NCI-H510A treated with DMSO at 0.1 percent for 48 hours (cell line): ENCODE measurements at places on chromosomes 6 and 20.

- no peak for DNase-seq
These were observed 26.1 kb upstream of the IPCEF1 start for GRCh38 chr6:154382740-154383139.

DNA sequence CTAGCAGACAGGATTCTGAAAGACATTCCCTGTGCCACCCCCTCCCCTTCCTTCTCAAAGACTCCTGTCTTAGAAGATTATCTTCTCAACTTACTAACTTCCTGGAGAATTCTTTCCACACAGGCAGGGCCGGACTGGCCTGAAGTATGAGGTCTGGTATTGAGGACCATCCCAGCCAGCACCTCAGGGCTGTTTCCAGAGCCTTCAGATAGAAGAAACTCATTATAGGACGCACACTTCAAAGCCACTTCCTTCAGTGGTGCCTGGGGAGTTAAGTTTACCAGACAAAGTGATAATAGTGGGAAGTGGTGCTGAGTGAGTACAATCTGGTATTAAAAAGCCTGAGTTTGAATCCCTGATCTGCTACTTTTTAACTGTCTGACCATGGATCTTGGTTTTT, 15.6 kb downstream of the KCNS1 start:
- no peak for DNase-seq

DNA sequence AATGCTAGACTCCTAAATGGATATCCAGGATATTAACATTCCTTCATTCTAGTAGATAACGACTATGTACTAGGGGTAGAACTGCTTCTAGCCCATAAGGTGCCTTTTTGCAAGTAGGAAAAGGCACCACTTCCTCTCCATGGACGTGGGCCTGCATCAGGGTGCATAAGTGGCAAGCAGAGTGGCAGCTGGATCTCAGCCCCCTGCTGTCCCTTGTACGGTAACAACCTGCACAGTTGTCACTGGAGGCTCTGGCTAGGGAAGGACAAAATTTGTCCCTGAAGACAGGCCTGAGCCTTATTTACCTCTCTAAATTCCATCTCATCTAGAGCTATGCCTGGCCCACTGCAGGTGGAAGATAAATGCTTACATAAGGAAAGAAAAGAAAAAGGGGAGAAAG, 42.5 kb upstream of the SAYSD1 start:
- no peak for DNase-seq

- no peak for DNase-seq
These were observed 41.3 kb downstream of the GABRR2 start for GRCh38 chr6:89273816-89274215.

DNA sequence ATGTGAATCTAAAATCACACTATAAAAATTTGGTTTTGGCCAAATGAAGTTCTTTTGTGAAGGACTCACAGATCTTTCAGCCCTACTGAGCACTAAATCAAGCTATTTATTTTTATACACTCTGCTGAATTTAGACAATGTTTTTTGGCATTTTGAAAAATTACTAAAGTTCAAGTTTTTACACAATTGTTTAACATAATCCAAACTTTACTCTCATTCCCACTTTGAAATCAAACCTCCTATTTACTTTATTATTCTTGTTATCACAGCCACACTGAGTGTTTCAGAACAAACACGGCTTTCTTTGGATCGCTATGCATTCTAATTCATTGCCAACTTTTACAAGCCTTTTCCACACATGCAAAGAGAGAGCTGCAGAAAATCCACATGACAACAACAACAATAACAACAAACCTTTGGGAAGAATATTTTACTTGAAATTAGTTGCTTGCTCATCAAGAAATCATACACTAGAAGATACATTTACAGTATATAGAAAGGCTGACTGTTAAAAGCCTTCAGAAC, 49.1 kb upstream of the TMEM30A start:
- DNase-seq, result no peak

DNA sequence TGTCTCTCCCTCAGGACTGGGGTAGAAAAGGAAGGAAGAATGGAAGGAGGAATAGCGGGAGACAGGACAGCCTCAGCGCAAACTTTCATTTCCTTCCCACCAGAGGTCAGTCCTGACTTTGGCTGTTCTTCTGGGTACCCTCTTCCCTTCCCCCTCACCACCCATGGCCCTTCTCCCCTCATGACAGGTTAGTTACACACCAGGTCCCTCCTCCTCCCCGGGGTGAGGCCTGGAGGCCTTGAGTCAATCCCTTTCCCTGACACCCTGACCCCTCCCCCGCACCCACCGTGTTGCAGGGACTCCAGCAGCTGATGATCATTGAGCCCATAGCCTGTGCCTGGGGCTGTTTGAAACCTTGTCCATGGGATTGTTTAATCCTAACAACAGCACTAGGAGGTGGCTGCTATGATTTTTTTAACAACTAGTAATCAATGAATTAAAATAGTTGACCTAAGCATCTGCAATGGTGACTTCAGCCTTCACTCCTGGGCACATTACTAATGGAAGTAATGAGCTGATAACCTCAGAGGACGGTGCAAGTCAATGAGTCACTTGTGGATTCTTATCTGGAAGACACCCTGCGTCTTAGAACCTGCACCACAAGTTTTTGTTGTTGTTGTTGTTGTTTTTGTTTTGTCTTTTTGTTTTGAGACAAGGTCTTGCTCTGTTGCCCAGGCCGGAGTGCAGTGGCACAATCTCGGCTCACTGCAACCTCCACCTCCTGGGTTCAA, 46.6 kb upstream of the CCDC167 start:
- DNase-seq, result no peak

- DNase-seq, result no peak
These were observed 9.6 kb downstream of the C6orf136 start for GRCh38 chr6:30656513-30656912.

DNA sequence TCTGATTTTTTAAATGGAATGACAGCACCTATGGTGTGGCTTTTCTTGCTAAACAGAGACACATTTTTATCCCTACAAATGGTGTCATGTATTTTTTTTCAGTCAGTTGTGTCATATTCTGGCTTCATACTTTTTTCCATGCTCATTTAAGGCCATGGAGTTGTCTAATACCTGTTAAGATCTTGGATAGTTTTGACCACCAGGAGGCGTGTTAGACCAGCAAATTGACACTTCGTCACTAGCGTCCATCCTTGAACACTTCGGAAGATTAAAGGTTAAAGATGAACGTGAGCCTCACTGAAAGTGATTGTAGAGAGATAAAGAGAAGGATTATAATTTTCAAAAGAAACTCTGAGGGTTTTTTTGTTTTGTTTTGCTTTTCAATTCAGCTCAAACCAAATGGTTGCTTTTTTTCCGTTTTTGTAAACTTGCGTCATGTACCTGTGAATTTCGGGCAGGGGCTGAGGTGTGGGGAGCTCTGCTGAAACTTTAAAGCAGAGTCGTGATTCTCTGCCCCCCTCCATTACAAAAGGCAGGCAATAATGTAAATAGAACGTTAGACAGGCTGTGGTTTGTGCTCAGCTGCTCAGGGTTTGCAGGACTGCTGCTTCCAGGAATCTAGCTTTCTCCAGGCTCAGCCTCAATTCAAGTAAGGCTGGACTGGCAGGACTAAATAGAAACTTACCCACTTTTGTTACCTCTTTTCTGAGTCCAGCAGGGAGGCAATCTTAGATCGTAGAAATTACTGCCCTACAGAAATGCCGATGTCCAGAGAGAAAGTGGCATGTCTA, 245.1 kb downstream of the FOXA2 start:
- DNase-seq, result peak; percentile 95

GRCh38 chr6:28709478-28710349, 184.0 kb downstream of the GPX5 start:
- DNase-seq, result no peak

DNA sequence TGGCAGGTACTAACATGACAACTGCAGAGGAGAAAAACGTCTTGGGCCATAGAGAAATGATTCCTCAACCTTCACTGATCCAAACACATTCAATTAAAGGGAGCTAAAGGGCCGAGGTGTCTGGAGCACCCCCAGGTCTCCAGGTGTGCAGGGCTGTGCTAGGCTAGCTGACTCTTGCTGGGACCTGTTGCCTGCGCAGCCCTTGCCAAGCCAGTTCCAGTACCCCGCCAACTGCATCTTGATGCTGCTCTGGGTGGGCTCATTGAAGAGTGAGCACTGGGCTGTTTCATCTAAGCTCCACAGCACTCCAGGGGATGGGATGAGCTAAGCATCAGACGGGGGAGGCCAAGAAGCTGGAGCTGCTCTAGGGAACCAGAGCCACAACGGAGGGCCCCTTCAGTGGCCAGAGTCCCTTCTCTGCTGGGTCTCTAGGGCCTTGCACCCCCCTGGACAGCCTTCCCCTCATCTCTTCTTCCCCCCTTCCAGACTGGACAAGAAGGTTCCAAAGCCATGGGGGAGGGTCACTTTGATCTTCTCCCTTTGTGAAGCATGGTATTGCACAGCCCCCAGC, 15.9 kb downstream of the LEMD2 start:
- DNase-seq, result no peak

- peak; percentile 62 for DNase-seq
These were observed at the start of gene TAF4 for GRCh38 chr20:62065674-62066338. TAF4 (minus strand) TSS chr20:62065881; CDS start chr20:62065810, 71 bp downstream.

DNA sequence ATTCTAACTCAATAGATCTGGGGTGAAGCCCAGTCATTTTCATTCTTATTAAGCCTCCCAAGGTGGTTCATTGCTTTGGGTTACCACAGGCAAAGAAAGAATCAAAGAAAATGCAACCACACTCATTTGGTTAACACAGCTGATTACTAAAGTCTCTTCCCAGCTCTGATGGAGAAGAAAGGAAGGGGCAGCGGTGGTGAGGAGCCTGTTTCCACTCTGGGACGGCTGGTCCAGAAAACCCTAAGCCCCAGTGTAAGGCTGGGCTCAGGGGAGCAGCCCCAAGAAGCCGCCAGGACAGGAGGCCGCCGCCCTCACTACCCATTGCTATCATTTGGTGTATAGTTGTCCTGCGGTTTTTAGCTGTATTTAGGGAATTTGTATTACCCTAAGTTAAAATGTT, 226.9 kb downstream of the CD83 start:
- no peak for DNase-seq

- DNase-seq, result no peak
These were observed 99.3 kb downstream of the TTLL2 start for GRCh38 chr6:167424060-167424673.

GRCh38 chr20:43909720-43910119, 4.9 kb upstream of the TOX2 start:
- DNase-seq, result no peak

DNA sequence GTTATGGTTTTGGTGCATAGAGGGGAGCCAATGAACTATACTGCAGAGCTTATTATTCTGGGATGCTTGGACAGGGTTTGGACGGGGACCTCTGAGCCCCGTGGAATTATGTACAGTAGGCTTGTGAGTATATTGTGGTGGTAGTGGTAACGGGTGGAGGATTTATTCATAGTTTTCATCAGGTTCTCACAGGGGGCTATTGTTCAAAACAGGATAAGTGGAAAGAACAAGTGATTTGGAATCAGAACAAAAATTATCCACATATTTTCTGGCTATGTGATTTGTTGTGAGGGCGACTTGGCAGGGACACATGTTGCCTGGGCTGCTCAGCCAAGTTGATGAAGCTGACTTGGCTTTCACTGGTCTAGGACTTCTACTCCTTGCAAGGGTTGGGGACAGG, 64.6 kb upstream of the ELOVL5 start:
- DNase-seq, result no peak
